ENCODE measurements at places on chromosomes 11 and 22.

DNA sequence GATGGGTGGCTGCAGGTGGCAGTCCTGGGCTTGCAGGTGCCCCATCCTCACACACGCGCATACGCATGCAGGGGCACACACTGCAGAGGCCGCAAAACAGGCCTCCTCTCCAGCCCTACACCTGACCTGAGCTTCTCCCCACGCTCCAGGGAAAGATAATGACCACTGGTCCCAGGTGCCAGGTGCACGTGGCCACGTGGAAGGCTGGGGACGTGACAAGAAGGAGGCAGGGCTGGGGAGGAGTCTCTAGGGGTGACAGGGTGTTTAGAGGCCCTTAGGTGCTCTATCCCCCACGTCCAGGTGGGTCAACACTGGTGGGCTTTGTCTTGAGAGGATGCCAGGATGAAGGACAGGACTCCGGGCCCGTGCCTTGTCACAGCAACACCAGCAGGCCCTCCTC, 23.5 kb upstream of the CPT1A start:
- DNase-seq: no peak

- DNase-seq: no peak
Measured at GRCh38 chr22:47627556-47628253, 865.3 kb downstream of the TBC1D22A start.

DNA sequence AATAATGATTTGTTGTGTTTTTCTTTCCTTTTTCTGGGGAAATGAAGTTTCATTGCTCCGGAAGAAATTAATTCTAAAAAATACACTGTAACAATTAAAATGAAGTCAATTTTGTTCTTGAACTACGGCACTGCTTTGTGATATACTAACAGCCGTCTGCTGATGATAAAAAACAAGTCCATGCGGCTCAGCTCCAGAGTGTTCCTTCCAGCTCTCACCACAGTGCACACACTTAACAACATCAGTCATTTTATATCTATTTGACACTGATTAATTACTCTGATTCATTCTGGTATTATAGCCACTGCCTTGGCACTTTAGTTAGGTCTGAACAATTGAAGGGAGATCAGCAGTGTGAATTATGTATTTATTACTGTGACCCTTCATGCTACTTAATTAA, 97.4 kb upstream of the SLC6A5 start:
- no peak for DNase-seq

GRCh38 chr11:86517557-86517956, 142.9 kb downstream of the CCDC81 start:
- DNase-seq: no peak

DNA sequence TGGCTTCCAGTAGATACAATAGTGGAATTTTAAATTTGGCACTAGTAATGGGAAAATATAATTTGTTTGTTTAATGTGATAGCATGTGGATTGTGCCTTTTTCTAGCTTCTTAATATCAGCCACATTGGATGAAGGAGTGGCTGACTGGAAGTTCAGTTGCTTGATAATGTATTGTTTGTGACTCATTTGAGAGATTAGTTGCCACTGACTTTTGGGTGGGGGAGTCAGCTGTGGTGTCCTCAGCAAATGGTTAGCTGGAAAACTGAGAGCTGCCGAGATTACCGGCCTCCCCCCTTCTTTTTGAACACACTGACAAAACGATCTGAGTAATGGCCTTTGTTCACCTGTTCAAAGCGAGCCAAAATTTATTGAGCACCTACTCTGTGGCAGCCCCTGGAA, 5.5 kb downstream of the JAM3 start:
- DNase-seq: no peak

Measured in CD4-positive, alpha-beta T cell treated with Interleukin-15 for 4 hours (primary cell).